ENCODE measurements at places on chromosomes 3 and 15. TPM values are rescaled to one million over a fixed set of nuclear protein-coding genes. Genes with fewer than 3 reads are reported as not detected.

- DNase-seq: no peak
Measured at GRCh38 chr3:39024497-39024896, 27.2 kb downstream of the SCN11A start.

- DNase-seq: no peak
Measured at GRCh38 chr15:45401665-45402161, 23.4 kb upstream of the GATM start.

DNA sequence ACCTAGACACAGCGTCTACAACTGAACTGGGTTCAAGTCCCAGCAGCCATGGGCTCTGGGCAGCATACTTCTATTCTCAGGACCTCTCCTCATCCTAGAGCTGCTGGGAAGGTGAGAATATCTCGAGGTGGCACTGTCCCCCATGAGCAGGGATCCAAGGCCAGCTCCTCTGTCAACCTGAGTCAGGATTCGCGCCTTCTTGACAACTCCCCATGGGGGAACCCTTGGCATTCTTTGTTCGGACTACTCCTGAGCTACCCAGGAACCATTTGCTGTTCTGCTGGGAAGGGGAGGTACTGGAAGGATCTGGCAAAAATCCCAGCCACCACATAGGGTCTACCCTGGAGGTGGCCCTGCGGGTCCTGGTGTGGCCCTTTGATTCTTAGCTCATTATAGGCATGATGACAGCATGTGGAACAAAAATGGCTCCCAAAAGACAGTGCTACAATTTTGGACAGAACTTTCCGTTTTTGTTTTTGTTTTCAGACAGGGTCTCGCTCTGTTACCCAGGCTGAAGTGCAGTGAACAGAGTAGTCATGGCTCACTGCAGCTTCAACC is 22.3 kb downstream of the PLXNB1 start:
- no peak for DNase-seq

Gene HTR3E
- not detected for polyA plus RNA-seq

Gene C15orf62
- not detected for polyA plus RNA-seq

- peak; percentile 86 for DNase-seq
Measured at GRCh38 chr3:197372047-197372661, 73.7 kb upstream of the DLG1 start.

DNA sequence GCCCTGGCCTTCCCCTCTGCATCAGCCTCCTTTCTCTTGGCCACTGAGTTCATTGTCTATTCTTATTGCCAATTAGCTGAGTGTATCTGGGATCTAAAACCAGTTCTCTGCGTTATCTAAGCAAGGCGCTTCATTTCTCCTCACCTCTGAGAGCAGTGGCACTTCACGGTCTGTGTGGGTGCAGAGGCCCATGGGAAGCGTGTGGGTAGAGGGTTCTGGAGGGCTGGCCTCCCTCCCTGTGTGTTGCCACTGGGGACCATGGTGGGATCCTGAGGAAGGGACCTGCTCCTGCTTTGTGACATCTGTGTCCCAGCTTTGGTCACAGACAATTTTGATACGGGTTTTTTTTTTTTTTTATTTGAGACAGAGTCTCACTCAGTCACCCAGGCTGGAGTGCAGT is 32.7 kb downstream of the EDEM1 start:
- no peak for DNase-seq

DNA sequence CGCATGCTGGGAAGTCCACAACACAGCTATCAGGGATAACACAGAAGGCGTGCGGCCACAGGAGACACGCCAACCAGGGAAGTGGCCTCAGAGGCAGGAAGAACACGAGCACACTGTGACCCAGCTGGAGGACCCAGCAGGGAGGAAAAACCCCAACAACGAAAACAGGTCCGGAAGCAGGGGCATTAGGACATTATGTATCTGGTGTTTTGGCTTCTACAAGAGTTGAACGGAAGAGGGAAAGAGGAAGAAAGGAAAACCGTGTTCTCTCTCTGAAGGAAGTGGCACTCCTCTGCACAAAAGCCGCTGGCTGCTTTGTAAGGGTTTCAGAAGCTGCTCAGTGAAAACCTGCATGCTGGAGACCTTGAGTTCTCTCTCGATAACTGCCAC is 61.8 kb downstream of the HACD2 start:
- no peak for DNase-seq

Gene SH2D7
- polyA plus RNA-seq: not detected

GRCh38 chr3:59426821-59427565 is 377.2 kb upstream of the CFAP20DC start:
- peak; percentile 74 for DNase-seq

DNA sequence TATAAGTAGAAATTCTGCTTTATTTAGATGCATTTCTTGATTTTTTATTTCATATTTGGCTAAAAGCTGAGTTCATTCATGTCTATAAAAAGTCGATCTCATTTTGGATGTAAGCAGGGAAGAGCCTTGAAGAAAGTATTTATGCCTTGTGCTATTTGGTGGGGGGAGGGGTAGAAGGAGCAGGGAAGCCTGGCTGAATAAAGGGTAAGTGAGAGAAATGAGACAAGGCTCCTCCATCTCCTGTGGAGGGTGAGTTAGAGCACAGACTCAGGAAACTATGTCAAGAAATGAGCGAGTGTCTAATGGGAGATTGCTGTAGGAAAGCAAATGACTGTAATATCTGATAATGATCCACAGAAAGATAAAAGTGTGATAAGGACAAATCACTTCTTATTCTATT is 121.8 kb upstream of the ATP11B start:
- DNase-seq: no peak

- no peak for DNase-seq
Measured at GRCh38 chr15:81363276-81363675, 10.7 kb downstream of the TMC3 start.

Gene POPDC2
- 0.26 TPM for polyA plus RNA-seq

GRCh38 chr15:29822100-29822683 is at the start of gene TJP1:
Gene TJP1, minus strand, starts transcription at chr15:29822468. Its CDS starts 440 bp downstream, at chr15:29822028.
- DNase-seq: peak; percentile 76

Gene GATM
- polyA plus RNA-seq: 0.14 TPM

DNA sequence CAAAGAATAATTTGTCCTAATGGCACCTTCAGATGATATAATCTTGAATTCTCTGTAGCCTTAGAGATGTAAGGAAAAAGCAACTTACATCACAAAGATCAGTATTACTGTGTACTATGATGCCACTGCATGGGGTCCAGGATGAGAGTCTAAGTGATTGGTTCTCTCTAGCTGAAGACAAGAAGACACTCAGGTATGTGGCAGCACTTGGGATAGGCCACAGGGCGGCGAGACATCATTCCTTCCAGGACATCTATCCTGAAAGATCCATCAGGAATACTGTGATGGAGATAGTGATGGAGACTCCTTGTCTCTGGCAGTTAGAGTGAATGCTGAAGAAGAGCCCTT is 2.5 kb downstream of the CD200 start:
- DNase-seq: no peak

DNA sequence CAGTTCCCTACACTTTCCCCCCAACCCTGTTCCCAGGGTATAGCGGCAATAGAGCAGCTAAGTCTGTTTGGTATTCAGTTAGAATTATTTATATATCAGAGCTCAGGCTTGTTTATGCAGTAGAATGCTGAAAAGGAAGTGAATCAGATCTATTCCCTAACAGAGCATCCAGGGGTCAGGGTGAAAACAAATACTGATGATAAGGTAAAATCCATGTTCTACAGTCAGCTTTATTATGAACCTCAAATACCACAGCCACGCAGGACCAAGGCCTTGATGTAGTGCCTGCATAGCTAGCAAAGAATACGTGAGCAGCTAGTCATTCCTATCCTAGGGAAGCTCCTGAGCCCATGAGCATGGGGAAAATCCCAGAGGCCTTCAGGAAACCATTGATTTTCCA is 229.7 kb upstream of the ICE2 start:
- peak; percentile 91 for DNase-seq

DNA sequence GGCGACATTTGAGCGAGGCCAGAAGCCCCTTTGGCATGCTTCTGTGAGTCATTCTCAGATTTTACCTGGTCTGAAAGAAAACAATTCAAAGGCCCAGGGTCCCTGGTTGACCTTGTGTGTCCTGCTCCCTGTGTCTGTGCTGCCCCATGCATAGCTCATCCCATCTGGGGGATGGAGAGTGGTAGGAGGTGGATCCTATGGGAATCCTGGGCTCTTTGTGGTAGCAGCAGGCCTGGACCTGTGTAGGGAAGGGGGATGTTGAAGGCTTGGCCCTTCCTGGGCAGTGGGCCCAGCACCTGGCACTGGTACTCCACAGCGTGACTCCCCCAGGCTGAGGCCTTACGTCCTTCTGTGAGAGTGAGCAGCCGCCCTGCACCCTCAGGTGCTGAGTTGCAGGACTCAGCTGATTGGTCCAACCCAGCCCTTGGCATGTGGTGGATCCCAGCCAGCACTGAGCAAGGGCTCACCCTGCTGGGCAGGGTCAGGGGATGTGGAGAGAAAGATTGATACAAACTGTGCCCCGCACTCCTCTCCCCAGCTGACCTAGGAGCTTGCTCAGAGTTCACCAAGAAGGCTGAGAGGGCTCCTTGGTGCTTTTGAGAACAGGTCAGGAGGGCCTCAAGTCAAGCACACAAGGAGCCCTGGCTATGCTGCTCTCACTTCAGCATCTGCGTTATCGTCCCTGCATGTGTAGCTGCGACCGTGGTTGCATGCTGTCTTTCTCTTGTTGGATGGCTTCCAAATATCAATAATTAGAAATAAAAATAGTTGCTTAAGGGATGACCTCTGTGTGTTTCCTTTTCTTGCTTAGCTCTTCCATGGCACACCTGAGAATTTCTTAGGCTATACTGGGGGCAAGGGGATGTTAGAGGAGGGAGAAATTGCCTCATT is 21.4 kb upstream of the JMJD7 start:
- DNase-seq: no peak

Gene VWA5B2
- not detected for polyA plus RNA-seq

DNA sequence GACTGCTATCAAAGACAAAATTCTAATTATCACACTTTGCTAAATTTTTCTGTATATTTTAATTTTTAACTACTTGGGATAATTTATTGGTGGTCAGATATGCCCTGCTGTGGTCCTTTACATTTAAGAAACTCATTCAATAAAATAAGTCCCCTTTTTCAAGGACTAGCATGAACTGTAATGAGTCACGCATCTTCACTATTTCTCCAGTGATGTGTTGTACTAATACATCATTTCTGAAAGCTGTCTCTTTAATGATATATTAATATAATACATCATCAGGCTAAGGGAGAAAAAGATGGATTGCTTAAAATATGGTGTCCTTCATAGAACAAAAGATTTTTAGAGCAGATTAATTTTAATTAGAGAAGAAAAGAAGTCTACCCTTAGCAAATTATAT is 901.4 kb downstream of the DIPK2A start:
- no peak for DNase-seq

DNA sequence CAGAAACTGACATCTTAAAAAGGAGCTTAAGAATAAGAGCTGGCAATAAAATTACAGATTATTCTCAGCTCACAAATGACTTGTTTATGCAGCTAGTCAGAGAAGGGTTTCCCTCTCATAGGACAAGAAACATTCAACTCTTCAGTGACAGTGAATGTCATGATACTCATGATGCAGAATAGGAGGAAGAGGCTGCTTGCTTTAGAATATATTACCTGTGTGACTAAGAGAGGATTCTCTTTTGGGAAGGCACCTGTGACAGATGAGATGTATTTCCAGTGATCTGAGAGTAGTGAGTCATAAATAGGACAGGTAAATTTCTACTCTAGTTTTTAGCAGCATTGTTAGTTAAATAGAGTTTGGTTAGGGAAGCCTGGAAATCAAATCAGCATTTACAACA is 39.9 kb downstream of the RASA2 start:
- no peak for DNase-seq

DNA sequence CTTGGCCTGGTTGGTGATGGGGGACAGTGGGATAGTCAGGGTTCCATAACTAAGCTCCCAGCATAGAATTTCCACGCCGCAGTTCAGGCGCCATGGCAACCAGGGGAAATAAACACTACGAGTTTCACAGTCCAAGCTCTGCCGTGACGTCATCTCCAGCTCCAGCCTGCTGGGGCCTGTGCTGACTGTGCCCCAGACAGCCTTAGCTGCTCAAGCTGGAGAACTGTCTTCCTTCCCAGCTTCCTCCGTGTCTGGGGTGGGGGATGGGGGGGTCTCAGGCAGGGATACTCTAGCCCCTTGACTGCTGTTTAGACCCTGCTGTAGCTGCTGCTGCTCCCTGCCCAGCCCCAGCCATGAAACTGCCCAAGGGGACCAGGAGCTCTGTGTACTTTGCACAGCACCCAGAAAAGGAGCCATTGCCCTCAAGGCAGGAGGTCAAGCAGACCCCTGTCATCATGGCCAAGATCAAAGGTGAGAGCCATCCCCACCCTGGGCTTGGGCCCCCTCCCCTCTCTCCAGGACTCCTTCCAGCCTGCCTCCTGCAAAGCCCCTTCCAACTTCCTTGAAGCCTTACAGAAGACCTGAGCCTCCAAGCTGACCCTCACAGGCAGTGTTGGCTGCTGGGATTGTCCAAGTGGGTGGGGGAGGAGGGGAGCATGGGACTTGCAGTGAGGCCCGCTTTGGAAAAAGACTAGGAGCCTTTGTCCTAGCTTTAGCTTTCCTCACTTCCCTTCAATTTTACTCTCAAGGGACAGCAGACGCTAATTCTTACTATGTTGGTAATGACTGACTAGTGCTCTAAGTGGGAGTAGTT is 11.4 kb upstream of the CSPG4 start:
- peak; percentile 94 for DNase-seq

DNA sequence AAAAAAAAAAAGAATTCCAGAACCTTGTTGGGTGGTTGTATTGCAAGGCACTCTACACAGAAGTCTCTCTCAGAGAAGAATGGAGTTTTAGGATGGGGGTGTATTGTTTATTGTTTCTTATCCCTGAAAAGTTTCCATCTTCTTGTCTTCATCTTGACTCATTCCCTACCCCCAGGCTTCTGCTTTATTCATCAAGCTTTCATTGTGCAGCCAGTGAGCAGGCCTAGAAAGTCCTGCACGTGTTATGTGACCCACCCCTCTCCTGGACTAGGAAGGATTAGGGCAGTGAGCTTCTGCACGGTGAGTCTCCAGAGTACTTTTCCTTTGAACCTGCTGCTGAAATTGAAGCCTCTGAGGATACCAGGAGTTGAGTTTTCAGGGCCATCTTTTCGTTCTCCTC is 150.9 kb upstream of the IL12A start:
- DNase-seq: no peak

GRCh38 chr15:67777773-67778172 is 47.5 kb upstream of the SKOR1 start:
- peak; percentile 16 for DNase-seq

GRCh38 chr3:97942801-97943546 is 29.3 kb downstream of the RIOX2 start:
- DNase-seq: no peak

GRCh38 chr3:172654470-172654869 is 56.4 kb downstream of the NCEH1 start:
- DNase-seq: no peak

- peak; percentile 99 for DNase-seq
Measured at GRCh38 chr3:15601399-15602145, at the start of the genes BTD and HACL1. Gene BTD, plus strand, starts transcription at chr3:15601745. Its CDS starts 33,695 bp downstream, at chr3:15635440. Gene HACL1, minus strand, starts transcription at chr3:15601569. Its CDS starts 106 bp downstream, at chr3:15601463.

GRCh38 chr3:149511040-149511626 is 36.6 kb downstream of the TM4SF4 start:
- DNase-seq: no peak

GRCh38 chr15:70048578-70049514 is 48.9 kb downstream of the TLE3 start:
- DNase-seq: no peak

- DNase-seq: no peak
Measured at GRCh38 chr15:69060041-69060481, 45.6 kb downstream of the NOX5 start.
